ENCODE measurements at places on chromosomes 5 and 9. TPM values are rescaled to one million over a fixed set of nuclear protein-coding genes. Genes with fewer than 3 reads are reported as not detected.

- H3K4me3 ChIP-seq = no peak overlapping the region
- DNase-seq = no peak
- H3K27me3 ChIP-seq = no peaks in the 10 kb centered on the region
- no peaks in the 10 kb centered on the region for H3K4me1 ChIP-seq
- H3K36me3 ChIP-seq = no peaks in the 10 kb centered on the region
- H3K27ac ChIP-seq = no peak overlapping the region
Observed at GRCh38 chr5:74206579-74207550, 433.7 kb downstream of the ENC1 start.

DNA sequence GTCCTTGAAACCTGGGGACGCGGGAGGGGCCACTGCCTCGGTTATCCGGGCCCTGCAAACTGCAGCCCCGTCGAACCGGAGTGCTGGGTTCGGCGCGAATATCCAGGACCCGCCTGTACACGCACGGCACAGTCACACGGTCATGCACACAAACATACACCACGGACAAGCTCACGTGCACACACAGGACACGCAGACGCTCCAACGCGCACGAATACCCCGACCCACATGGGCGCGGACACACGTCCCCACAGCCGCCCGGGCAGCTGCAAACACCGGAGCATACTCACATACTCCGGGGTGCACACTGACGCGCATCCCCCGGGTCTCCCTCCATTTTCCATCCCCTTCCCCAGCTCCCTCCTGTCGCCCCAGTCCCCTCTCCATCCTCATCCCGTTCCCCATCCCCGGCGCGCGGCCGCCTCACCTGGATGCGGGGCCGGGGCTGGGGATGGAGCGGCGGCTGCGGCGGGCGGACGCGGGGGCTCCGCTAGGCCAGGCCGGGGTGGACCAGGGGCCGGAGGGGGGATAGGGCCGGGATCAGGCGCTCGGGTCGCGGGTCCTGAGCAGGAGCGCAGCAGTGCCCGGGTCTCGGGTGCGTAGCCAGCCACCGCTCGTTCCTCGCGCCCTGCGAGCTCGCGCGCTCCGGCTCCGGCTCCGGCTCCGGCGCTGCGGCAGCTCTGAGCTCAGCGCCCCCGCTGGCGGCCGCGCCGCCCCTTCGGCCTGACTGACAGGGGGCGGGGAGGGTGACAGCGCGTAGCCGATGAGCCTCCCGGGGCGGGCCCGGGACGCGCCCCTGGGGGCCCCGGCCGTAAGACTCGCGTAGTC, at the start of the genes EIF4E1B and SNCB:
EIF4E1B (plus strand) TSS at position 823 of the 828 bp plus-strand sequence. CDS start 12,113 bp downstream, outside the sequence.
SNCB (minus strand) TSS at position 682 of the 828 bp plus-strand sequence. CDS start 880 bp downstream, outside the sequence.
- H3K27me3 ChIP-seq = peaks cover 21% of the 10 kb centered on the region
- peaks cover 15% of the 10 kb centered on the region for H3K4me1 ChIP-seq

- H3K27ac ChIP-seq = no peak overlapping the region
- no peaks in the 10 kb centered on the region for H3K36me3 ChIP-seq
- no peak for DNase-seq
- H3K4me3 ChIP-seq = no peak overlapping the region
Observed at GRCh38 chr9:31590091-31590490, 794.4 kb upstream of the ACO1 start.

- no peak overlapping the region for H3K27ac ChIP-seq
- no peaks in the 10 kb centered on the region for H3K4me1 ChIP-seq
- H3K27me3 ChIP-seq = no peaks in the 10 kb centered on the region
- no peak overlapping the region for H3K4me3 ChIP-seq
- no peaks in the 10 kb centered on the region for H3K36me3 ChIP-seq
Observed at GRCh38 chr5:67315082-67315989, 118.7 kb upstream of the CD180 start.

- no peaks in the 10 kb centered on the region for H3K36me3 ChIP-seq
- H3K4me3 ChIP-seq = no peak overlapping the region
- H3K27ac ChIP-seq = no peak overlapping the region
- DNase-seq = no peak
- no peaks in the 10 kb centered on the region for H3K4me1 ChIP-seq
Observed at GRCh38 chr5:66646570-66646969, 50.4 kb downstream of the MAST4 start.

DNA sequence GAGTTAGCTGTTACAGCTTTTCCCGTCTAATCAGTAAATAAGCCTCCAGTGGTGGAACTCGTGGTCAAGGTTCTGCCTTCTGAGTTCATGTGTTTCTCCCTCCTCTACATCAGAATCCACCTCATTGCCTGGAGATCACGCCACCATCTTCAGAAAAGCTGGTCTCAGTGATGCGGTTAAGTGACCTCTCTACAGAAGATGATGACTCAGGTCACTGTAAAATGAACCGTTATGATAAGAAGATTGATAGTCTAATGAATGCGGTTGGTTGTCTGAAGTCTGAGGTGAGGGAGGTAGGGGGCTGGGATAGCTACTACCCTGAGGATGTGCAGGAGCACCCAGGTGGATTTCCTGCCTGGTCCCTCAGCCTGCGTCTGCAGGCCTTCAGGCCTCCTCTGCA, 13.3 kb downstream of the ODF2 start:
- no peaks in the 10 kb centered on the region for H3K27me3 ChIP-seq
- peaks cover 4% of the 10 kb centered on the region for H3K4me1 ChIP-seq
- no peak for DNase-seq

DNA sequence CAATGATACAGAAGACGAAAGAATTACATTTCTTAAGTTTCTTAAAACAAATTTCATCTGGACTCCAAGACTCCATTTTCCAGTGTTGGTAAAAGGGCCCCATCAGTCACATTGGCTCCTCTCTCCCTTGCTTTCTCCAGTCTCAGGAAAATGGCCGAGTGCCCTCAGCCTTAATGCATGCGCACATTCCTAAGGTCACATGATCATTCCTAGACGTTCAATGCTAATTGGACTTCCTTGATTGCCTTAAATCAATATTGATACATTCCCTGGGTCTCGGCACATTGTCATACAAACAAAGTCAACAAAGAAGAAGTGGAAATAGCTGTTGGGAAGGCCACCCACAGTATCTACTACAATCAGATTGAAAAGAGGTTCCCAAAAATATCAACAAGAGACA, 413.6 kb upstream of the GRAMD2B start:
- no peak overlapping the region for H3K4me3 ChIP-seq
- no peaks in the 10 kb centered on the region for H3K36me3 ChIP-seq
- no peaks in the 10 kb centered on the region for H3K27me3 ChIP-seq

GRCh38 chr9:98380065-98380681, 124.7 kb upstream of the TBC1D2 start:
- H3K4me1 ChIP-seq = no peaks in the 10 kb centered on the region
- no peak overlapping the region for H3K4me3 ChIP-seq
- no peak for DNase-seq
- H3K27me3 ChIP-seq = no peaks in the 10 kb centered on the region
- H3K36me3 ChIP-seq = no peaks in the 10 kb centered on the region

GRCh38 chr5:14062178-14062577, 81.0 kb upstream of the TRIO start:
- DNase-seq = no peak
- no peaks in the 10 kb centered on the region for H3K36me3 ChIP-seq
- no peak overlapping the region for H3K27ac ChIP-seq
- no peaks in the 10 kb centered on the region for H3K4me1 ChIP-seq

Gene SPATA31C1
- total RNA-seq = not detected

Gene TRPM3
- not detected for total RNA-seq

Gene BARX1
- total RNA-seq = not detected
